ENCODE measurements at places on chromosomes 13 and 19.

DNA sequence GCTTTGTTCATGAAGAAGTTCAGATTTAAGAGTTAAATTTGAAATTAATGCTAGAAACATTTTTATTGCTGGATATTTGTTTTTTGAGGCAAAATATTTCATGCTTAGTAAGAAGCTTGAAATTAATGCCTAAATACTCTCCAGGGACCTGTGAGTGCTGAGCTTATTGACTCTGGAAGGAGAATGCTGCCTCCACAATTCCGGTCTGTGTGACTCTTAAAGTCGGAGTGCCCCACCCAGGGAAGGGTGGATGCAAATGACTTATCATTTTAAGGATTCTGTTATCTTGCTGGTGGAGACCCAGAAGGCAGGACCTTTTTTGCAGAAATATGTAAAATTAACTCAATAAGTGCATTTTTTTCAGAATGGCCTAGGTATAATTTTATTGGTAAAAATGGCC lies 143.8 kb upstream of the RXFP2 start:
- no peak for DNase-seq

- no peak for DNase-seq
Measured at GRCh38 chr19:53546758-53547513, 9.0 kb downstream of the ZNF331 start.

DNA sequence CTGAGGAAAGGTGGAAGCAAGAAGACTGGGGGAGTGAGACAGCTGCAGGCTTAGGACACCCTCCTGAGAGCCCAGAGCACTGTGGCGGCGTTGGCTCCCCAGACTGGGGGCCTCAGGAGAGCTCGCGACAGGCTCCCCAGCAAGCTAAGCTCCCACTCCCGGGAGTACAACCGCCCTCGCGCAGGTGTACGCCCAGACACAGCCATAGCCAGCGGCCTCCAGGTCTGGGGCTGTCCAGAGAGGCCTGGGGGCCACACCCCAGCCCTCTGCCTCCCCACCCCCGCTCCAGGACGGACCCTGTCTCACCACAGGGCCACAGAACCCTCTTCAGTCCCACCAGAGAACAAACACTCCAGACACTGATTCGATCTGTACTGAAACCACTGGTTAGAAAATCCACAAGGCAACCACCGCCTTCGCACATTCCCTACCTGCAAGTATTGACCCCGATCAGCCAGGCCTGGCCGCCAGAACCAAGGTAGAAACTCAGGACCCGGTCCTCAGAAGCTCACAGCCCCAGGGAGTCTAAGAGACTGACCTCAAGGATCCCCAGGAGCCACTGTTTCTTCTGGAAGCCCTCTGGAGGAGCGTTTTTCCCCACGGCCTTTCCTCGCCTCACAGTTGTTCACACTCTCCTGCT lies 16.3 kb downstream of the ZIC5 start:
- DNase-seq = no peak

DNA sequence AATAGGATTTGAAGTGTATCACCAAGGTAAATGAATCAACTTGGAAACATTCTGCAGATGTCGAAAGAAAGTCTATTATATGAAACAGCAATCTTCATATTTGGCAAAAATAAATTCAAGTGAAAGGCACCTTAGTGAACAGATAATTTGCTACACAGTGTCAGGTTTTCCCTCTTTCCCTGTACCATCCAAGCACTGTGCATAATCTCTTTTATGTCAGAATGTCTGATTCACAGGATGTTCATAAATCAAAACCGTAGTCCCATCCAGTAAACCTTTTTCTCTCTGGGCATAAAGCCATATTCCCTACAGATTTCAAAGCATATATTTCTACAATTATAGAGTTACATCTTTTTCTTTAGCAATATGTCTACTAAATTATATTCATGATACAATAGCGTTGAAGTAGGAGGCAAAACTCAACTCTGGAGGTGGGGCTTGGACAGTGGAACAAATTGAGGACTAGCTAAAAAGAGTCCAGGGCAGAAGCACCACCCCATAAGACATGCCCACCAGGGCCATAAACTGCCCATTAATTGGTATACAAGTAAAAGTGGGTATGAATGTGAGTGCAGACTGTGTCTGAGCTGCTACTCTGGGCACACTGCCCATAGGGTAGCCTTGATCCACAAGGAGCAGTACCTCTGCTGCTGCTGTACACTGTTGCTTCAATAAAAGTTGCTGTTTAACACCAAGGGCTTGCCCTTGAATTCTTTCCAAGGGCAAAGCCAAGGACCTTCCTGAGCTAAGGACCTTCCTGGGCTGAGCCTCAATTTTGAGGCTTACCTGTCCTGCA lies 72.1 kb upstream of the MYCBP2 start:
- DNase-seq = no peak

GRCh38 chr13:112451512-112452379 lies 75.6 kb downstream of the SPACA7 start:
- DNase-seq = no peak

- no peak for DNase-seq
Measured at GRCh38 chr19:49554701-49555181, 25.6 kb downstream of the NOSIP start.

GRCh38 chr13:80399340-80400163 lies 58.6 kb upstream of the SPRY2 start:
- no peak for DNase-seq
